ENCODE measurements at places on chromosomes 2 and 18. TPM values are rescaled to one million over a fixed set of nuclear protein-coding genes. Genes with fewer than 3 reads are reported as not detected.

SPDYA gene
- 0.15 TPM for total RNA-seq

OTOS gene
- total RNA-seq: not detected

ADAM23 gene
- 10.0 TPM for total RNA-seq

B3GNT7 gene
- 2.3 TPM for total RNA-seq

MOGAT1 gene
- total RNA-seq: not detected

GREB1L gene
- 2.2 TPM for total RNA-seq

ARID5A gene
- 10.0 TPM for total RNA-seq

GREB1 gene
- total RNA-seq: 3.2 TPM

ZNF521 gene
- not detected for total RNA-seq

LBX2 gene
- total RNA-seq: 4.6 TPM

ONECUT2 gene
- 0.59 TPM for total RNA-seq

ELOA2 gene
- total RNA-seq: not detected

ALPI gene
- total RNA-seq: not detected

SLC4A5 gene
- total RNA-seq: 0.40 TPM

HOXD12 gene
- total RNA-seq: not detected

NMUR1 gene
- not detected for total RNA-seq

ACVR1C gene
- not detected for total RNA-seq

TEX44 gene
- total RNA-seq: not detected

FEV gene
- not detected for total RNA-seq

C2orf49 gene
- total RNA-seq: 17.3 TPM

PTH2R gene
- total RNA-seq: not detected

ITGB6 gene
- total RNA-seq: 0.89 TPM

ITPRIPL1 gene
- not detected for total RNA-seq

SERPINB3 gene
- total RNA-seq: 0.11 TPM

IL36A gene
- not detected for total RNA-seq

CYP26B1 gene
- 12.9 TPM for total RNA-seq

SGO2 gene
- 17.0 TPM for total RNA-seq

MEP1B gene
- 0.15 TPM for total RNA-seq

PGAP1 gene
- total RNA-seq: 3.2 TPM

KATNAL2 gene
- total RNA-seq: 0.75 TPM

TRIM54 gene
- total RNA-seq: 0.44 TPM

STRADB gene
- total RNA-seq: 22.8 TPM

RALBP1 gene
- total RNA-seq: 30.9 TPM

UGGT1 gene
- total RNA-seq: 23.1 TPM

DNAJC27 gene
- total RNA-seq: 1.8 TPM

LOXL3 gene
- total RNA-seq: 0.40 TPM
